ENCODE measurements at places on chromosomes 3 and 15.

- no peak for DNase-seq
Observed at GRCh38 chr3:151085889-151086483, 522 bp downstream of the MED12L start.

- DNase-seq = no peak
Observed at GRCh38 chr15:70192041-70192440, 94.3 kb upstream of the TLE3 start.

DNA sequence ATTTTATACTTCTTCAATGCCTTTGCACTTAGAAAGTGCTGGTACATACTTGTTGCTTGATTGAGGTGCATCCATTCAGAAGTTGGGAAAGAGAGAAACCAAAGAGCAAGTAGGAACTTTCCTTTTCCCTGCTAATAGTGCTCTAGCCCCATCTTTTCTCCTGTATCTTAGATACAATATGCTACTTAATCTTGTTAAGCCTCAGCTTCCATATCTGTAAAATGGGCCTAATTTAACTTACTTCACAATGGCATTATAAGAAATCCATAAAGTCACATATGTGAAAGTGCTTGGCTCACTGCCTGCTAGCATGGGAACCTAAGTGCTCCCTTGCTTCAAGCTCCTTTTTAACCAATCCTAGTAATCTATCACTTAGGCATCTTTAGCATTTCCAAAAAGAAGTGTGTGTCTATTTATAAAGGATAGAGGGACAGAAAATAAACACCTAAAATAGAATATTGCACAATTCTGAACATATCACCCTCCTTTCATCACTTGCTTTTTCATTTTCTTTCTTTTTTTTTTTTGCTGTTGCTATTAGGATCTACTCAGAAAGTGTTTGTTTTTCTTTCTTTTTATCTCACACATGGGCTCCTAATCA is 28.1 kb downstream of the KCNAB1 start:
- no peak for DNase-seq

- DNase-seq = no peak
Observed at GRCh38 chr3:41581700-41582099, 380.2 kb downstream of the ULK4 start.

DNA sequence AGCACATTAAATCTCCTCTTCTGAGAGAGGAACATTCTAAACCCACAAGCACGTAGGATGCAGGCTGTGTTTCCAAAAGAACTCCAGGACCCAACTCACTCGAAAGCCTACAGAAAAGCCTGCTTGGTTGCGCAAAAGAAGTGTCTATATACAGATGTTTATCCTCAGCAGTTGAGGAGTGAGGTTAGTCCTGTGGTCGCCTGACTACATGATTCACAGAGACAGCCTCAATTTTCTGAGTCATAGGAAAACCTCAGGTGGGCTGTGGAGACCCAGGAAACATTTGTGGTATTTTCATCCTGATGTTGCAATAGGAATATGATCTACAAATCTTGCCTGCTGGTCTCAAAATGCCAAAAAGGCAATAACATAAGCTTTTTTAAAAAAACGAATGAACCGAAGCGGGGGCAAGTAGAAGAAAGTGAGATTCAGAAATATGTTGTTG is 183.8 kb upstream of the THRB start:
- DNase-seq = peak; percentile 96

DNA sequence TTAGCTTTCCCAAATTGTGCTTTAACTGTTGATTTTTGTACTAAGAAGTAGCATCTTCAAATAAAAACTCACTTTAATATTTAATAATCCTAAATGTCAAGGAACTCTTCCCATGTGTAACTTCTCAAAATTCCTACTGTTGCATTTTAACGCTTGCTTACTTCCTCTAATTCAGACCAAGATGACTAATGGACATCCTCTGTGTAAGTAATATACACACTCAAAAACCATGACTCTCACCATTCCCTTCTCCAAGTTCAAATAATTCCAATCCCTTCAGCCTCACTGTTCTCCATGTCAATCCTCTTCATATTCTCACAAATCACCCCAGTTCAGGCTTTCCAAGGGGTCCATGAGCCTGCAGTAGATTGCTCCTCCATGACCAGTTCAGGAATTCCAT is 13.0 kb downstream of the MRPL46 start:
- no peak for DNase-seq

DNA sequence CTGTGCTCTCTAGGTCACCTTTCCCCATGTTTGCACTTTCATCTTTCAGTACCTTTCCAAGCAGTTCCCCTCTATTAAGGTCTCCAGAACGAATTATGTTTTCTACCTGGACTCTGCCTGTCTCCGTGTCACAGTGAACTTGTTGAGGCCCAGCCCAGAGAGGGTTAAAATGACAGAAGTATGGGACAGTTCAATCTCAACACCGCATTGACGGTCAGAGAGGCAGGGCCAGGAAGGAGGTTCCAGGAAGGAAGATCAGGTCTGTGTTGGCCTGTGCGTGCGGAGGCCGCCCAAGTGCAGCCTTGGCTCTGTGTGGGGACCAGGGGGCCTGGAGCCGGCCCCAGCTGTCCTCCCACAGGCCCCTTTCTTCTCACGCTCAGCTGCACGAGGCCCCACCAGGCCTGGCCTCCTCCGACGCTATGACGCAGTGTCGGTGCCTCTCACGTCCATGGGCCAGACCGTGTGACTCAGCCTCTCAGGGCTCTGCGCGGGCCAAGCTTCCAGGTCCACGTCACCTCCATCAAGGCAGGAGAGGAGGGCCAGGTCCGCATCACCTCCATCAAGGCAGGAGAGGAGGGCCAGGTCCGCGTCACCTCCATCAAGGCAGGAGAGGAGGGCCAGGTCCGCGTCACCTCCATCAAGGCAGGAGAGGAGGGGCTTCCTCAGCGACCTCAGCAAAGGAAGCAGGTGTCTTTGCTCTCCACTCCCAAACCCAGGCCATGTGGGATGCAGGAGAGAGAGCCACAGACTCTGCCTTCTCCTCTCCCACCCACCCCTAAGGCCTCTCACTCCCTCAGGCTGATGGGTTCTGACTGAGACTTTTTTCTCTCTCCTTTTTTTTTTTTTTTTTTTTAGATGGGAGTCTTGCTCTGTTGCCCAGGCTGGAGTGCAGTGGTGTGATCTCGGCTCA is 83.1 kb downstream of the CPN2 start:
- DNase-seq = no peak

GRCh38 chr15:92881211-92881754 is 18.8 kb upstream of the CHD2 start:
- DNase-seq = no peak

DNA sequence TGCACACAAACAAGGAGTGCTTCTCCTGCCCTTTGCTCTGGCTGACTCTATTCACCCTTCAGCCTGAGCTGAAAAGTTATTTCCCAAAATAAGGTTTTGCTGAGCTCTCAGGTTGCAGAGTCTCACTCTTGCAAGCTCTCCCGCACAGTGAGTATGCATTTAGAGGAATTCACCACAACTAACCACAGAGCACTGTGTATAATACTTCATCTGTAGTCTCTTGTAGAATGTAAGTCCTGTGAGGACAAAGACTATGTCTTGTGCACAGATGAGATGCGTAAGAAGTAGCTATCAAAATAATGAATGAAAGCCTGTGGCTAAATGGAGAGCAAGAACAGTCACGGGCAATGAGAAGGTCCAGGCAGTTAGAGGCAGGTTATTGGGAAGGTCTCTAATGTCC is 156.5 kb upstream of the SLCO3A1 start:
- no peak for DNase-seq

DNA sequence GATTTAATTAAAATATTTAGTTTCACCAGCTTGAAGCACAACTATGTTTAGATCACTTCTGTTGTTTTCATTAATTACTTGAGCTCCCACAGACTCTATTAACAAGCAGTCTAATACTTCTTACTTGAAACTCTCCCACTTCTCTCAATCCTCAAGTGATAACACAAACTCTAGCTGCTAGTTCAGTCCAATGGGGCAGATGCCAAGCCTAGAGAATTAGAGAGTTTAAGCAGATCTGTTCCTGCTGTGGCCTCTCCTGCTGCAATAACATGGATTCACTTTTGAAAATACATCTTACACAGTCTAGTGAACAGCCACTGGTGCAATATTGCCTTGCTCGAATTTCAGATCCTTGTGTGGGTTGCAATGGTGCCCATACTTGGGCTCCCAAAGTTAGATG is 566.4 kb upstream of the SGO1 start:
- DNase-seq = no peak

GRCh38 chr3:189820365-189820720 is 189.2 kb downstream of the TP63 start:
- DNase-seq = no peak

DNA sequence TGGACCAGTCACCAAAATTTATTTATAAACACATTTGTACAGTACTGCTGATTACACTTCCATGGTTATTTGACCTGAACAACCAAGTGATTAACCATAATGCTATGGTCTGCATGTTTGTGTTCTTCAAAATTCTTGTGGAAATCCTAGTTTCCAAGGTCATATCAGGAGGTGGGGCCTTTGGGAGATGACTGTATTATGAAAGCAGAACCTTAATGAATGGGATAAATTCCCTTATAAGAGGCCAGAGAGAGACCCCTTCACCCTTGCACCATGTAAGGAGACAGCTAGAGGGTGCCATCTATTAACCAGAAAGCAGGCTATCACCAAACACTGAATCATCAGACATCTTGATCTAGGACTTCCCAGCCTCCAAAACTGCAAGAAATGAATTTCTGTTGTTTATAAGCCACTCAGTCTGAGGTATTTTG is 1.9 kb downstream of the SCAPER start:
- no peak for DNase-seq

DNA sequence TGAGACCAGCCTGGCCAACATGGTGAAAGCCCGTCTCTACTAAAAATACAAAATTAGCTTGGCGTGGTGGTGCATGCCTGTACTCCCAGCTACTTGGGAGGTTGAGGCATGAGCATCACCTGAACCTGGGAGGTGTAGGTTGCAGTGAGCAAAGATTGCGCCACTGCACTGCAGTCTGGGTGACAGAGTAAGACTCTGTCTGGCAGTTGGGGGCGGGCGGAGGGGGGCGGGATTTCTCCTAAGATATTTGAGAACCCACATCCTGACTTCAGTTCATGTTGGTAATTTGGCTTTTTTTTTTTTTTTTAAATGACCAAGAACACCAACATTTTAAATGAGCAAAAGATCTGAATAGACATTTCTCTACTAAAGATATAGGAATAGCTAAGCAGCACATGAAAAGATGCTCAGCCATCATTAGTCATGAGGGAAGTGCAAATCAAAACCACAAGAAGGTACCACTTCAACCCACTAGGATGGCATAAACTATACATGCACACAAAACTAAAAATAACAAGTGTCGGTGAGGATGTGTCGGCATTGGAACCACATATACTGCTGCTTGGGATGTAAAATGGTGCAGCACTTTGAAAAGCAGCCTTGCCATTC is 75.6 kb upstream of the LMOD3 start:
- no peak for DNase-seq

GRCh38 chr3:66037330-66037985 is 1.3 kb downstream of the MAGI1 start:
- no peak for DNase-seq

GRCh38 chr3:71453822-71454511 is 129.6 kb downstream of the FOXP1 start:
- DNase-seq = no peak

- no peak for DNase-seq
Observed at GRCh38 chr3:29374226-29374625, 93.4 kb downstream of the RBMS3 start.

GRCh38 chr3:64945171-64945729 is 257.4 kb upstream of the ADAMTS9 start:
- no peak for DNase-seq

DNA sequence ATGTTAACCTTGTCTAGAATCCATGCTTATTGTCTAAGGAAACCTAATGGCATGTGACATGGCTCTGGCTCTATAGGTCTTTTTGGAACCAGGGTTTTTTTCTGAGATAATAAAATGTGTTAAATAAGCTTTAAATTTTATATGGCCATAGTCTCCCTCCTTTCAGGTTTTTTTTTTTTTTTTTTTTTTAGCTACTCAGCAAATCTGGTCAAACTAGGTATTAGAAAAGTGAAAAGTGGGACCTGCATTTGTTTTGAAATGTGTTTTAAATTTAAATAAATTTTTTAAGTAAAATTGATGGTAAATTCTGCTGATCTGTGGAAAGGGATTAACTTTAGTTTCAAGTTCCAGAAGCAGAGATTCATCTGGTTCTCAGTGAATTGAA is 52.1 kb upstream of the NANOGP8 start:
- DNase-seq = no peak

GRCh38 chr3:62525281-62525680 is 151.9 kb upstream of the FEZF2 start:
- no peak for DNase-seq

Measured in astrocyte of the cerebellum (primary cell).